Right kidney (tissue), 9 donors: ENCODE measurements at places on chromosomes 16 and 17.

GRCh38 chr17:78214016-78214705 lies at the start of gene BIRC5:
Gene BIRC5 (plus strand): TSS chr17:78214253. CDS start chr17:78214317, 64 bp downstream.
- peak; percentile 81 for DNase-seq

GRCh38 chr17:35700150-35700549 lies 31.3 kb upstream of the RASL10B start:
- no peak for DNase-seq

DNA sequence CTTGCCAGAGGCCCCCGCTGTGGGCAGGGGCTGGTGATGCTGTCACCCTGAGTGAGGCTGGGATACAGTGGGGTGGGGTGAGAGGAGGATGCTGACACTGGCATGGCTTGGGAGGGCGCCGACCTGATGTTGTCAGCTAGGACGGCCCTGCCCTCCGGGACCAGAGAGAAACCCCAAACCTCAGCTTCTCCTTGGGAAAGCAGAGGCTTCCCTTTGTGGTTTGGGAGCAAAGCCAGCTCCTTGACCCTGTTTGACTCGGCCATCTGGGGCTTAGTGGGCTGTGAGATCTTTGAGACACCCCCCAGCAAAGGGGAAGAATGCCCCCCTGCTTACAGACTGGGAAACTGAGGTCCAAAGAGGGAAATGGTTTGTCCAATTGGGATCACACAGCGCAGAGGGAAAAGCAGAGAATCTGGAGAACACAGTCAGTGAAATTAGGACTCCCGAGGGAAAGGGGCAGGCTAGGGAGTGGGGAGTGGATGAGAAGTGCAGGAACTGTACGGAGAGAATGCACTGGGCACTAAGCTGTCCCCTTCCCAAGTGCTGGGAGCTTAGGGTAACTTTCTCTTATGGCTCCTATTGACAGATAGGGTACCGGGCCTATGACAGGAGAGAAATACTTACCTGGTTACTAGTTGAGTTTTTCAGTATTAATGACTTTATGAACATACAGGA lies 40.7 kb upstream of the DLX4 start:
- no peak for DNase-seq

- DNase-seq = no peak
Observed at GRCh38 chr16:12206098-12206748, 229.7 kb downstream of the SNX29 start.

DNA sequence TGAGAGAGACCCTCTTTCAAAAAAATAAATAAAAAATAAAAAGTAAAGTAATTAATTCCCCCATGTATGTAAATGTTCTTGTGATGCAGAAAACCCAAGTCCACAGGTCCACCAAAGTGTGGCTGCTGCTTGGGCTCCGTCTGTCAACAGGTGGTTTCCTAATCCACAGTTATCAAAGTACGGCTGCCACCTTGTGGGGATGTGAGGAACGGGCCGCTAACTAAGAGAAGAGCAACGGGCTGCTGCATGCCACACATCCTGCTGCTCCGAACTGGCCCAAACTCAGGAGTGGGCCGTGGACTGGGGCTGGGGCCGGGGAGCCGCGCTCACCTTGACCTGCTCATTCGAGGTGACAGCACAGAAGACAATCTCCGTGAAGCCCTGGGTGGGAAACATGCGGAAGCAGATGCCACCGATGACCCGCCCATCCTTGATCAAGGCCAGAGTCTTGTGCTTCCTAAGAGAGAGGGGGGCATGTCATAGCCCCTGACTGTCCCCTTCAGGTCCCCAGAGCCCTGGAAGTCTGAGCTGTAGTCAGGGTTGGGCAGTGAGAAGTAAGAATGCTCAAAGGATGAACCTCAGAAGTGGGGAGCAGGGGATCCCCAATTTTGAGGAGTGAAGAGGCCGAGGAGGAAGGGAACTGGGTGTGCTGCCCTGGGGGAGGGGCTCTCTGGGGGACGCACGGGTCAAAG lies 4.3 kb downstream of the KAT2A start:
- peak; percentile 73 for DNase-seq

GRCh38 chr17:65254166-65254565 lies 117.0 kb downstream of the RGS9 start:
- DNase-seq = no peak

DNA sequence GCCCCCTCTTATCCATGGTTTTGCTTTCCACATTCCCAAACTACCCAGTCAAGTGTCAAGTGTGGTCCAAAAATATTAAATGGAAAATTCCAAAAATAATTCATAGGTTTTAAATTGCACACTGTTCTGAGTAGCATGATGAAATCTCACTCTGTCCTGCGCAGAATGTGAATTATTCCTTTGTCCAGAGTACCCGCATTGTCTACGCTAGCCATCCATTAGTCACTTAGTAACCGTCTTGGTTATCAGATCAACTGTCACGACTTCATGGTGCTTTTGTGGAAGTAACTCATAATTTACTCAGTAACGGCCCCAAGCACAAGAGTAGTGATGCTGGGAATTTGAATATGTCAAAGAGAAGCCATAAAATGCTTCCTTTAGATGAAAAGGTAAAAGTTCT lies 94.9 kb downstream of the SLC39A11 start:
- DNase-seq = no peak

DNA sequence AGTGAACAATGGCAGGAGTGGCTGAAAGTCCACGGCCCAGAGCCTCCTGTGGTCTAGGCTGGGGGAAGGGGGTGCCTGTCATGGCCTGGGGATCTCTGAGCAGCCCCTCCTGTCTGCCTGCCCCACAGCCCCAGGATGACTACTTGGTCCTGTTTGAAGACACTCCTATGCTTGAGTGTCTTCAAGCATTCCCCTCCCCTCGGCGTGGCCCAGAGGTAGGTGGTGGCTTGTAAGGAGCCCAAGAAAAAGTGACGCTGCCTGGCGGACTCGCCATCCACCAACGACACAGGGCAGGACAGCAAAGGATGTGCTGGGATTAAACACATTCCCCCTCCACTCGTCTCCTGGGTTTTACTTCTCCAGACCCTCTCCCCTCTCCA lies 5.7 kb downstream of the SULT1A1 start:
- no peak for DNase-seq

- DNase-seq = no peak
Observed at GRCh38 chr16:87291944-87292343, 25.2 kb downstream of the C16orf95 start.

- peak; percentile 47 for DNase-seq
Observed at GRCh38 chr16:65281586-65281985, 159.7 kb upstream of the CDH11 start.

GRCh38 chr17:80106751-80107150 lies 5.4 kb downstream of the GAA start:
- DNase-seq = no peak

- peak; percentile 79 for DNase-seq
Observed at GRCh38 chr16:53131363-53132071, 76.7 kb downstream of the CHD9 start.

GRCh38 chr16:86961171-86961601 lies 356.0 kb downstream of the C16orf95 start:
- DNase-seq = peak; percentile 73

GRCh38 chr17:72723711-72724110 lies 368.8 kb downstream of the SLC39A11 start:
- no peak for DNase-seq

- DNase-seq = no peak
Observed at GRCh38 chr17:32621612-32622312, 135.0 kb downstream of the CDK5R1 start.

DNA sequence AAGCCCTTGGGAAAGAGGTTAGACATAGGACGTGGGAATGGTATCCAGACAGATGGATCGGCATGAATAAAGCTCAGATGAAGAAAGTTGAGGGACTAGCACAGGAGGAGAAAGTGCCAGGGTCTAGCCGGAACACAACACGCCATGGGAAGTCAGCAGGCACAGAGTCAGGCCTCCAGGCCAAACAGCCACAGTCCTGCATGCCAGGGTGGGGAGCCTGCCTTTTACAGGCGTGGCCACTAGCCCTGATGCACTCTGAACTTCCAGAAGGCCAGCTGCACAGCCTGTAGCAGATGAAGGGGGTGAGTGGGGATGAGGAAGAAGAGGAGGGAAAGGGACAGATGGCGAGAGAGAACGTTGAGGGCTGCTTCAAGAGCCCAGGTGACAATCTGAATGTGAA lies 5.2 kb downstream of the B9D1 start:
- DNase-seq = no peak

- DNase-seq = peak; percentile 90
Observed at GRCh38 chr16:54935266-54935968, 4.8 kb downstream of the IRX5 start.

DNA sequence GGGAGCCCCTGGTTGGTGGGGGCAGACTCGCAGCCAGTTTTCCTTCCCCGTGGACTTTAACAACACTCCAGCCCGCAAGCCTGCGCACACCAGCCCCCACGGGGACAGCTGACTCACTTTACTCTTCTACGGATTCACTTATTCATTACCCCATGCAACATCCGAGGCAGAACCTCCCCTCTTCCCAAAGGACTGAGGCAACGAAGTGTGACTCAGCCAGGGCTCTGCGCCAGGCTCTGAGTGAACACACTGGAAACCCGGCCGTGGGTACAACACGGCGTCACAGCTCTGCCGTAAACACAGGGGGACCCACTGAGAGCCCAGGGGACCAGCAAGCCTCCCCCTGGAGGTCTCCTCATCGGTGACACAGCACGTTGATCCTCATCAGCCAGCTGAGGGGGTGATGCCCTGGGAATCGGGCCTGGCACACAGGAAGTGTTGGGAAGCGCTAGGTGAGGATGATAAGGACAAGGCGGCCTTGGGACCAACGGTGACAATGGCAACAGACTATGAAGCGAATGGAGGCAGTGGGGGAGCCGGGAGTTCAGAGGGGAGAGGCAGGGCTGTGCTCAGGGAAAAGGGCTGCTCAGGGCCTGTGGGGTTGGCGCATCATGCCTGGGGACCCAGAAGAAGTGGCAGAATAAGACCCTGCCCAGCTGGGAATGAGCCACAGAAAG lies 14.6 kb downstream of the COTL1 start:
- no peak for DNase-seq

DNA sequence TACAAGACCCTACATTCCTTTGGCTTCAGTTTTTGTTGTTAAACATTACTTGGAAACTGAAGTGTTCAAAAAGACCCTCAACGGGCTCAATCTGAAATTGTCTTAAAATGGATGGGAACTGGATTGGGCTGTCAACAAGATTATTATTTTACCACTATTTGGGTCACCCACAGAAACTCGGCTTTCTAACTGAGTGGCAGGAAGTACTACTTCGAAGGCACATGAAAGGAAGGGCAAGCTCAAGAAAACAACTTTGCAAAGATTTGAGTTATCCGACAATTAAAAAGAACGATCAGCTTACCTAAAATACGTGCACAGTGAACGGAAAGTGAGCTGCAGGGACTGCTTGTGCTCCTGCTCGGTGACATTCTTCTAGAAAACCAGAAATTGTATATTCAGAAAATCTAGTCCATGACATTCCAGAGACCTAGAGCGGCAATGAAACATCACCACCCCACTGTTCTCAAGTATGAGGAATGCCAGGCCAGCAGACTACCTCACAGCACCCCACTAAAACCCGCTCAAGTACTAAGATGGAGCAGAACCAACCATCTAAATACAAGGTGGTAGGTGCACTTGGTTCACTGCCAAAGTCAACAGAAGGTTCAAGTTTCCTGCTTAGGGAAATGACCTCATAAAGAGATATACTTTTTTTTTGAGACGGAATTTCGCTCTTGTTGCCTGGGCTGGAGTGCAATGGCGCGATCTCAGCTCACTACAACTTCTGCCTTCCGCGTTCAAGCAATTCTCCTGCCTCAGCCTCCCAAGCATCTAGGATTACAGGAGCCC lies 60.5 kb downstream of the ZZEF1 start:
- DNase-seq = no peak

DNA sequence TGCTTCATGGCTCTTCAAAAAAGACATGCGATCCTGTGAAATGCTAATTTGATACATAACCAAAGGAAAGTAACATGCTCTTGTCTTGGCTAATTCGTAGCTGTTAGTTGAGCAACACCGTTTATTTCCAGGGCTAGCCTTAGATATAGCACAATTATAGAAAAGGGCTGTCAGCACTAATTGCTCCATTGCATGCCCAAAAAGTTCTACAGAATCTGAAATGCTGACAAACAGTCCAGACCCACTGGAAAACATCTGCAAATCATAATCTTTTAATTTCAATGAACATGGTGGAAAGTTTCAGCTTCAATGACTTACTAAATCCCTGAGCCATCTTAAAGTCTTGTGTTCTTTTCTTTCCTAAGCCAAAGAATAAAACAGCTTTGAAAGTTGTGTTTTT lies 42.9 kb upstream of the NUDT7 start:
- no peak for DNase-seq

GRCh38 chr17:41734139-41734948 lies at the start of gene HAP1:
Gene HAP1 (minus strand): TSS chr17:41734643. CDS start chr17:41734634, 9 bp downstream.
- peak; percentile 90 for DNase-seq

- DNase-seq = no peak
Observed at GRCh38 chr17:11331547-11332513, 90.8 kb downstream of the SHISA6 start.

GRCh38 chr17:37170881-37171425 lies 204.8 kb upstream of the C17orf78 start:
- DNase-seq = no peak

GRCh38 chr17:17017343-17018014 lies 24.8 kb upstream of the MPRIP start:
- no peak for DNase-seq

- DNase-seq = no peak
Observed at GRCh38 chr17:4946312-4946976, 1.9 kb downstream of the PFN1 start.

DNA sequence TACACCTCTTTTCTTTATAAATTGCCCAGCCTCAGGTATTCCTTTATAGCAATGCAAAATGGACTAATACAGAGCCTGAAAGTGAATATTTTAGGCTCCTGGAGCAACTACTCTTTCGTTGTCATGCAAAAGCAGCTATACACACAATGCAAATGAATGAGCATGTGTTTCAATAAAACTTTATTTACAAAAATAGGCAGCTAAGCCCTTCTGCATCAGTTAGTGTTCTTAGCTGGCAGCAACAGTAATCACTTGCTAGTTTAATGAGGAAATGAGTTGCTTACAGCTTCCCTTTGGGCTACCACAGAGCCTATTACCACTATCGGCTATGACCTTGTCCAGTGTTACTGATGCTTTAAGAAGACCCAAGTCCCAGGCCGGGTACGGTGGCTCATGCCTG lies 402.9 kb downstream of the XYLT1 start:
- DNase-seq = no peak

DNA sequence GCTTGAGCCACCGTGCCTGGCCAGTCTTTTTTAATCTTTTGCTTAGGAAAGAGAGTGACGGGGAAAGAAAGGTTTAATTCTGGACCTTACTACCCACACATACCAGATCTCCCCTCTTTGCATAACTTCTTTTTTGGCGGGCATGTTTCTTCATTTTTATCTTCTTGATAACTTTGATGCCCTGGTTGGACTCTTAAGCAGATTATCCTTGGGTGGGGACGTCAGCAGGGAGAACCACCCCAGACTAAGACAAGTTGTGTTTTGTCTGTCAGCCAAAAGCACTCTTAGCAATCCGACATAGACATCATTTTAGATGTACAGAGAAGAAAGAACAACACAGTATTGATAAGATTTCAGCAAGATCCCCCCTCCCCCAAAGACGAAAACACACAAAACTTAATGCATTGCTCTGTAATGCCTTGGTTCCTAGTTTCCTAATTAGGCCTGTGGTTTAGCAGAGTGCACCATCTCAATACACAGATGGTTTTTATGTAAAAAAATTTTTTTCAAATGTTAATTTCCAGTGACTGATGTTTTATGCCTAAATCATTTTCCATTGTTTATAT lies 99.9 kb downstream of the MSI2 start:
- no peak for DNase-seq
